Activated effector memory CD4-positive, alpha-beta T cell treated with anti-CD3 and anti-CD28 coated beads, Interleukin-2, amount 50 U/mL, for 16 hours (primary cell): ENCODE measurements at places on chromosomes 1 and 21.

- no peak for DNase-seq
Measured at GRCh38 chr1:37186246-37186756, 152.0 kb upstream of the GRIK3 start.

DNA sequence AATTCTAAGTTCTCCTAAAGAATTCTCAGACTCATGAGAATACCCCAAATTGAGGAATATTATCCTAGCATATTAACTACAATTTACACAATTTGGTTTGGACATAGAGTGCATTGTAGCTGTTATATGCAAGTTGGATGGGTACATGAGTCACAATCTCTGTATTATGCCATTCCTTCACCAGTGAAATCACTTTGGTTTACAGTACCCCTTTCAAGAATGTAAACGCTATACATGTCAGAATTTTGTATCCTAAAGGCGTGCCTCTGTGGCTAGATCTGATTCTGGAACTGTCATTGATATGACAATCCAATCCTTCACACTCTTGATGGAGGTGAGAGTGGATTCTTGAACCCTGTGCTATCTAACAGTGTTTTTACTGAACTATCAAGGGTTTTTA lies 6.7 kb upstream of the IL10RB start:
- DNase-seq: no peak

DNA sequence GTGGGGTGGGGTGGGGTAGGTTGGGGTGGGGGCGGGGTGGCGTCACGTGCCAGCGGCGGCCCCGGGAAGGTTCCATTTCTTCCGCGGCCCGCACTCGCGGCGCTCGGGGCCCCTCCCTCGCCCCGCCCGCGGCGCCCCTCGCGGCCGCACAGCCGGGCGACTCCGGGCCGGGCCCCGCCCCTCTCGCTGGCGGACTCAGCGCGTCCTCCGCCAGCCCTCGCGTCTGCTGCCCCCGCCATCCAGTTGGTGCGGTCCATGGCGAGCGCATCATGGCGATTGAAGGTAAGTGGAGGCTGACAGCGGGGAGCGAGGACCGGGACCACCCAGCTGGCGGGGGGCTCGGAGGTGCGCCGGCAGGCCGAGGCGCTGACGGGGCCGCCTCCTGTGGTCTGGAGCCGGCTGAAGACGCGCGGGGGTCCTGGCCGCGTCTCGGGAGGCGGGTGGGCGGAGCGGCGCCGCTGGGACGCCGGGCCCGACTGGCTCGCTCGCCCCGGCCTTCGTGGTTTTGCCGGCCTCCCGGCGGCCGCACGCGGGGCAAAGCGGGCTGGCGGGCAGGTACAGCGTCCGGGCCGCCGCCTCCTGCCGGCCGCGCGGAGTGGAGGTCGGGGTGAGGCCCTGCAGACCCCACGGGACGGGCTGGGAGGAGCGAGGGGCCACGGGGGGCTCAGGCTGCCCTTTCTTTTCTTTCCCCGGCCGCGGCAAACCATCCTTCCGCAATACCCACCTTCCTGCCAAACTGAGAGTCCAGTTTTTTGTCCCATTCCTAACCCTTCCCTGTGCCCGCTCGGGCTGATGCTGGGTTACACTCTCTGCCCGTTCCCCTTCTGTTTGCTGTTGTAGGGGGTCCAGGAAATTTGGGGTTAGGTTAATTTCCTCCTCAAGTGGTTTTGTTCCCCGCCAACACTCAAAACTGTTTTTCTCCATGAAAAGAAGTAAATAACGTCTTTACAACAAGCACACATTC lies at the start of gene SYT14:
SYT14 (plus strand) TSS at position 222 of the 964 bp plus-strand sequence; CDS start at position 270, 48 bp downstream.
- no peak for DNase-seq

GRCh38 chr1:30697571-30698376 lies 25.6 kb downstream of the MATN1 start:
- DNase-seq: peak; percentile 56

DNA sequence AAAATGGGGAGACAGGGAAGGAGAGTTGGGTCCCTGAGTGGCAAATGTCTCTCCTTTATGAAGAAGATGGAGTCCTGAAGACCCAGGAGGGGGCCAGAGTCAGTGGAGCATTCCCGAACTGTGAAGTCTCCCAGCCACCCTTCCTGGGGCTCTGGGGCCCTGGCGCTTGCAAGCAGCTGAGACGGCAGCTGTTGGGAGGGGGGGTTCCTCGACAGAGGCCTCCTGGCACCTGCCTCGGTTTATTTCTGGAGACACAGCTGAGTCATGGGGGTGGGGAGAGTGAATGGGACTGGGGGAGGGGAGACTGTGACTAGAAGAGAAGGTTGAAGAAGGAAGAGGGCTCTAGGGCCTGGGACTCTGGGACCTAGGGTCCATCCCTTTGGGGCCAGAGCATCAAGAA lies 14.0 kb downstream of the NES start:
- DNase-seq: no peak
